Hematopoietic multipotent progenitor cell treated with erythropoietin and hydrocortisone succinate and interleukin-3 and kit ligand, for 6 days (in vitro differentiated cells): ENCODE measurements at places on chromosomes 5 and 9.

DNA sequence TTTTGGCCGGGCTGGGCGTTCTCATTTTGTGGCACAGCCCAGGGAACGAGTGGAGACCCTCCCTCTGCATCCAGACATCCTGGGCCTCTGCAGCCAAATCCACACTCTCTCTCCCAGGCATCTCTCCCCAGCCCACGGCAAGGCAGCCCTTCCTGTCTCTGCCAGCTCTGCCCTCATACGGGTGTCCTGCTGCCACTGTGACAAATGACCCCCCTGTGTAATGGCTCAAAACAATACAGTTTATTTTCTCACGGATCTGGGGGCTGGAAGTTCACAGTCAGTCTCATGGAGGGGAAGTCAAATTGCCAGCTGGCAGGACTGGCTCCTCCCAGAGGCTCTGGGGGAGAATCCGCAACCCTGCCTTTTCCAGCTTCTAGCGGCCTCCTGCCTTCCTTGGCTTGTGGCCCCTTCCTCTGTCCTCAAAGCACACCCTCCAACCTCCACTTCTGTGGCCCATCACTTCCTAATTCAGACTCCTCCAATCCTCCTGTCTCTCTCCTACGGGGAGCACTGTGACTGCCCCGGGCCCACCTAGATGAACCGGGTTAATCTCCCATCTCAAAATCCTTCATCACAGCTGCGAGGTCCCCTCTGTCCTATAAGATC is 70.2 kb upstream of the COL5A1 start:
- no peak for DNase-seq

DNA sequence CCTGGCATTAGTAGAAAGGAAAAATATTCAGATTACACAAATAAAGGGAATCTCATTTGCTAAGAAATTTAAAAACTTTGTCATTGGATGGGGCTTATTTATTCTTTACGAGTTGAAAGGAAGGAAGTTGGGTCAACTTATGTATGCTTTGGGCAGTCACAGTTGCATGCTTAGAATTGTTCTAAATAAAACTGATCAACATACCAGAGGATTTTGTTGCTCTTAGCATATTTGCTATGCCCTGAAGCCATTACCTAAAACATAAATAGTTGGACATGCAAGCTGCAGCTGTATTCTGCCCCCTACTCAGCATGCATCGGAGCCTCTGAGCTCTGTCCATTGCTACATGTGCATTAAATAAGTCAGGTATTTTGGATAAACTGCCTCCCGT is 172.7 kb upstream of the MEF2C start:
- peak; percentile 13 for DNase-seq

GRCh38 chr9:9410736-9411135 is 1202.1 kb downstream of the PTPRD start:
- DNase-seq = no peak

DNA sequence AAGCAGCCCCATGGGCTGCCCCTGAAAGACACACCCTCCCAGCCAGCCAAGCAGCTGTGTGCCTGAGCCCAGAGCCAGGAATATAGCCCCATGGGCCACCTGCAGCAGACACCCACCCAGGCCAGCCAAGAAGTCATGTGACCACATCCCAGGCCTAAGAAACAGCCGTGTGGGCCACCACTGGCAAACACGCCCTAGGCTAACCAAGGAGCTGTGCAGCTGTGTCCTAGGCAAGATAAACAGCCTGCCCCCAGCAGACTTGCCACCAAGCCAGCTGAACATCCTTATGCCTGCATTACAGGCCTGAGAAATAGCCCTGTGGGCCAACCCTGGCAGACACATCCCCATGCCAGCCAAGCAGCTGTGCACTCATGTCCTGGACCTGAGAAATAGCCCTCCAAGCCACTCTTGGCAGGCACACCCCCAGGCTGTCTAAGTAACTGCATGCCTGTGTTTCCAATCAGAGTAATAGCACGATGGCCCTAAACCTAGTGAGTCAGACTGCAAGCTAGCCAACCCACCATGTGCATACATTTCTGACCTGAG is 143.0 kb downstream of the ADAMTS6 start:
- DNase-seq = no peak

DNA sequence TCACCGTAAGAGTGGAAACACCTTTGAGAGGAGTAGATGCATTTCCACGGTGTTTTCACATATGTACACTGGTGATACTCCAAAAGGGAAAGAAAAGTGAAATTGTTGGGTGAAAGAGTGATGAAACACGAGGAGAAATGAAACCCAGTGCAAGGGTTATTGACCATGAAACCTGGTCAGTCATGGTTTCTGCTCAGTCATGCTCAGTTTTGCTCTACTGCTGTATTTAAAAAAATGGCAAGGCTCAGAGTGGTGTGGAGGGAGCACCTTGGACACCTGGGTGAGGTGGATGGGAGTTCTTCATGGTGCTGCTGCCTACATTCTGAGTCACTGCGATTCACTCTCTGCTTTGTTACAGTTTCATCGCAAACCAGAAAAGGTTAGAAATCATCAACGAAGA is 32.3 kb downstream of the NTRK2 start:
- no peak for DNase-seq

DNA sequence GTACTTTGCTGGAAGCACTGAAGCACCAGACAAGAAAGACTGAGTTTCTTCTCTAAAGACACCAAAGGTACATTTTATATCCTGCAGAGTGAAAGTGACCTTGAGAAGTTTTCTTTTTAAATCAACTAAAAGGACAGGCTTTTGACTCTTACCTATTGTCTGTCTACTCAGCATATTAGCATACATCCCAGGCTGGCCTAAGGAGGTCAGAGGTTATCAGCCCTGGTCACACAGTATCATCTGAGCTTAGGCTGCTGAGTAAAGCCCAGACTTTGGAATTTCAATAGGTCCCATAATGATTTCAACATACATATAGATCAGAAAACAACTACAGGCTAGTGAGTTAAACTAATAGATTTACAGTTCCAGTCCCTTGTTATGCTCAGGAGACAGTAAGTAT is 10.1 kb upstream of the CDH9 start:
- DNase-seq = no peak

DNA sequence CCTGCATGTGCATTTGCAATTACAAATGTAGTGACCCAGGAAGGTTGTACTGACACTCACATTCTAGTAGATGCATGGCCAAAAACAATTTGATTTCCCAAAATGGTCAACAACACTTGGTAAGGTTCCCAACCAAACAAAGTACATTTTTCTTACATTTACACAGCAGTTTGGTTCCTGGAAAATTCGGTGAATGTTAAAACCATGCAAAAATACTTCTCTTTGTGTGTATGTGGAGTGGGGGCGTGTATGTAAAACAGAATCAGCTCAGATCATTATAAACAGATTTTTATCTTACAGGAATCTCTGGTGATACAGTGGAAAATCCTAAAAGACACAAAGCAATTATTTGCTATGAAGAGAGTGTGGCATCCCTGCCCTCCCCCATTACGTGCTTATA is 25.1 kb upstream of the MELK start:
- DNase-seq = no peak

GRCh38 chr5:108148715-108149139 is 233.2 kb downstream of the FBXL17 start:
- DNase-seq = peak; percentile 56

GRCh38 chr5:127892467-127893207 is 189.4 kb downstream of the CCDC192 start:
- peak; percentile 34 for DNase-seq

DNA sequence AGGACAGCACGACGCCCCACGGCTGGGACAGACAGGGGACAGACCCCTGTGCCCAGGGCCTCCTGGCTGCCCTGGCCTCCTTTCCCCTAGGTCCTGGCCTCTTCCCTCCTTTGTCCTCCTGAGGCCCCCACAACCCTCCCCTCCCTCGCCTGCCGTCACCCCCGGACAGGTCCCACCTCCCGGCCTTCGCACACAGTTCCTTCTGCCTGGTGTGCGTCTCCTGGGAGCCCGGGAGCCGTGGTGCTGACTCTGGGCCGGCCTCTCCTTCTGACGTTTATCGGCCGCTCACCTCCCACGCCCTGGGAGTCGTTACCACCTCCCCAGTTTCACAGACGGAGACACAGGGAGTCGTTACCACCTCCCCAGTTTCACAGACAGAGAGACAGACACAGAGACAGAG is 25.1 kb upstream of the NOTCH1 start:
- DNase-seq = no peak

GRCh38 chr9:132656299-132656698 is 13.5 kb downstream of the DDX31 start:
- DNase-seq = no peak

DNA sequence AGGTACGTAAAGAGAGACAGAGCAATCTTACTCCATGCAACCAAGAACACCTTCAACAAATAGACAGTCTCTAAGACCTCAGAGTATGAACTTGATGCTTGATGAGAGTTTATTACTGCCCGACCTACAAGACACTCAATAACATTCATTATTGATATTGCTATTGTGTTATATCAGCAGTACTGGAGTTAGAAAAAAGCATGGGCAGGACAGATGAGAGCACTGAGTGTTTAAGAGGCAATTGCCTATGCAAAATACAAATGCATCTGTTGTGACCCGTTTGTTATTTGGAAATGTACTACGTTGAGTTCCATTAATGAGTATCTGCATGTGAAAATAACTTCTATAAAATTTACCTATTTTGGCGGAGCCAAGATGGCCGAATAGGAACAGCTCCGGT is 8.1 kb upstream of the MARCOL start:
- no peak for DNase-seq

- DNase-seq = no peak
These were observed 16.9 kb upstream of the BOD1 start for GRCh38 chr5:173633304-173633703.

- DNase-seq = no peak
These were observed 245.1 kb downstream of the AOPEP start for GRCh38 chr9:94971378-94972131.

DNA sequence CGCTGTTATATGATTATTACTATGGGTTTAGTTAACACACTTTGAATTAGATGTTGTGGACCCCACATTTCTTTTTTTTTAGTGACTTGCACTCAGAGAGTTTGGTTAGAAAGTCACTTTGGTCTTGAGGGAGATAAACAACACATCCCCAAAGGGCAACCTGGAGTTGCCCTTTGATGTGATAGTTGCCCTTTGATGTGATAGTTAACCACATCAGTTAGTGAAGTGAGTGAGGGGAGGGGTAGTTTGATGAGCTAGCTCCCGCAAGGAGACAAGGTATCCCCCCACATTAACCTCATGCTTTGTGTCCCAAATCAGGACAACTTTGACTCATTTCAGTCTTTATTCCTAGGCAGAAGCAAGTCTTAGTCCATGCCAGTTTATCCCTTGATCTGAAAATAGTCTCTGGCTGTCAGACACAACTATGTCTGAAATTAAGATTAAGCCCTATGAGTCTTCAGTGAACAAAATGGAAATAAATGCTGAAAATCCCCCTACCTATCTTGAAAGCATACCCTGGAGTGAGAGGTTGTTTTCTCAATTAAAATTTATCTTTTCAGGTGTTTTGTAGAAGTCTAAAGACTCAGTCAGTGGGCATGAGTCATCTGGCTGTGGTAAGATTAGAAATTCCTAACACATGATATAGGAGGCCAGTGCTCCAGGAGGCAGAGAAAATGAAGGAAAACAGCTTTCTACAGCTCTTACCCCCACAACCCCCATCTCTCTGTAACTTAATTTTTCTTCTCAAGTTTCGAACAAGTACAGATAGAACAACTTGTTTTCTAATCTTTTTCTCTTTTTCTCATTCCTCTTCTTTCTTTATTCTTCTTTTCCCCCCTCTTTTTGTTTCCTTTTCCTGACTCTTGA is 208.9 kb upstream of the DMRTA1 start:
- no peak for DNase-seq

DNA sequence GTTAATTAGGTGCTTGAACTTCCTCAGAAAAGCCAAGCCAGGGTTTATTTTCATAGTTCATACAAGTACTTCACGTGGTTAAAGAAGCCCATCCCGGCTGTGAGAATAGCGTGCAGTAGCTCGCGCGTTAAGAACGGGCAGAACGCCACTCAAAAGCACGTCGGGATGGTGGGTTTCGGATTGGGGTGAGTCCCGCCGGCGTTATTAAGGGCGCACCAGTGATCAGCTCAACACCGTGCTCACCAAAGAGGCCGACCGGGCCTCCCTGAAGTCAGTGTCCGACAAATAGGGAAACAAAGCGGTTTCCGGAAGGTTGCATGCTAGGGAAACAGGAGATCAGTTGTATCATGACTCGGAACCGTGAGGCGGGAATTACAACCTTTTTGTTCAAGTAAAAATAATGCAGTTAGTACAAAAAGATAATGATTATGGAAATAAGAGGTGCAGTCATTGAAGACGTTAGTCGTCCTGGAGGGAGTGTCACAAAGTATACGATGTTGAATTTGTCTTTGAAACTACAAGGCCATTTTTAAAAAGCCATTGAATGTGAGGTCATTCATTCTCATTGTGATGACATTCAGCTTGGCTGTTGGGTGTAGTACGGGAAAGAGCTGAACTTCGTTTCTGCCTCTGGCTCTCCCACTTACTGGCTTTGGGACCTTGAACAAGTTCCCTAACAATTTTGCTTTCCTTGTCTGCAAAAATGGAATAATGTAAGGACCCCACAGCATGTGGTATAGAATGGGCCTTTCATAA is 992 bp downstream of the SETD9 start:
- DNase-seq = peak; percentile 65

DNA sequence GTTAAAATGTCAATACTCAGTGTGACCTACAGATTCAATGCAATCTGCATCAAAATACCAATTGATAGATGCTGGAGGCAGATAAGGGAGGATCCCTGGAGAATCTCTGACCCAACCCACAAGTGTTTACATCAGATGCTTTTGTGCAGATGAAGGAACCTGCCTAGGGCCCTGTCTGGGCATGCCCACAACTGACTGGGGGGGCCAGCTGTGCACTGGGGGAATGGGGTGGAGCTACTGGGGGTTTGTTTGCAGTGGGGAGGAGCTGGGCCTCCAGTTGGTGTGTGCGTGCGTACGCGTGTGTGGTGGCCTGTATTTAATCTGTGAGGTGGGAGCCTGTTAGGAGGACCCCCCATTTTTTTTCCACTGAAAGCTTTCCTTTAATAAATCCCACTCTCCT is 244.9 kb downstream of the TRIM36 start:
- DNase-seq = no peak

DNA sequence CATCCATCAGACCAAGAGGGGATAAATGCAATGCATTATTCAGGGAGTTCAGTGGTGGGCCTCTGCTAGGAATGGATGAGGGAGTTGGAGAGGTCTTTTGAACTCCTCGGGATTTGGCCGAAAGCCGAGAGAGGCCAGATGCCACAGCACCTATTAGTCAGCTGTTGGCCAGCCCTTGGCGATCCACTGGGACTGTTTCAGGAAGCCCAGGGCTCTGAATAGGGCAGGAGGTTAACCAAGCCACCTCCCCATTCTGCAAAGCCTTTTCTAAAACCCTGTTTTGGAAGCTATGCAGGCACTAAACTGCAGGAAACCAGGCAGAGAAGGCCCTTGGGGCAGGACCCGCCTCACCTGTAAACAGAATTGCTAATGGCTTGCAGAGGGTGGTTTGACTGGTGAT is 37.8 kb downstream of the ASTN2 start:
- no peak for DNase-seq
